ENCODE measurements at places on chromosomes 7 and 10.

DNA sequence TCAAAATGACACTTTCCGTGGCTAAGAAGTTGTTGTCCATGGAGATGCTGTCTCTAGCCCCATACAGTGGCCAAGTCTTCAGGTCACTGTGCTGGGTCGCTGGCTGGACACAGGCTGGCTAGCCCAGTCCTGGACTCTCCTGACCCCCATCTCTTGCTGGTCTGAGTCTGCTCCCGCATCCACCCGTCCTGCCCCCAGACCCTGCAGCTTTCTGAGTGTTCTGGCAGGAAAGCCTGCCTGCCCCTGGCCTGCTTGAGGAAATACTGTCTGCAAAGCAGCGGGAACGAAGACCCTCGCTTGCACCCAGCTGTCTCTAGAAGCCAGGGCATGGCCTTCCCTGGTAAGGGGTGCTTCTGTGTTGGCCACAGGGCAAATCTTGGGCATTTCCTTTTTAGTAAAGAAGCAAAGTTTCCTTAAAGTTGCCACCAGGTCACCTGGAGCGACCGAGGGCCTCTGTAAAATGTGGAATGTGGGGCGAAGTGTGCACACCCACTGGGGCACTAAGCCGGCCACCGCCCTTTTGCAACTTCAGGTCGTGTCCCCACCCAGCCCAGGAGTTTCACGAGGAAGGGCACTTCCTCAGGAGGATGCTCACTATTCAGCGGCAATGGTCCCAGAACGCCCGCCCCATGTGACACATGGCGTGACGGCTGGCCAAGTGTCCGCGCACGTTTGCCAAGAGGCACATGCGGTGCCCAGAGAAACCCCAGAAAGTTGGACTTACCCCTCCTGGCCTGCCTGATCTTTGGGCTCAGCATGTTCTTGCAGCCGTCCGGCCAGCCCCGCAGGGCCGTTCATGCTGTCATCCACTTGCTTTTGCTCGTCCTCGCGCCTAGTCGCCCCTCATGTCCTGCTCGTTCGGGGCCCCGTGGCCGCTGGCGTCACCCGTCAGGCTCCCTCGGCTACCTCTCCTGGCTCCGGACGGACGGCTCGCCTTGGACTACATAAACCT lies 558 bp downstream of the ARHGAP22 start:
- no peak for DNase-seq

DNA sequence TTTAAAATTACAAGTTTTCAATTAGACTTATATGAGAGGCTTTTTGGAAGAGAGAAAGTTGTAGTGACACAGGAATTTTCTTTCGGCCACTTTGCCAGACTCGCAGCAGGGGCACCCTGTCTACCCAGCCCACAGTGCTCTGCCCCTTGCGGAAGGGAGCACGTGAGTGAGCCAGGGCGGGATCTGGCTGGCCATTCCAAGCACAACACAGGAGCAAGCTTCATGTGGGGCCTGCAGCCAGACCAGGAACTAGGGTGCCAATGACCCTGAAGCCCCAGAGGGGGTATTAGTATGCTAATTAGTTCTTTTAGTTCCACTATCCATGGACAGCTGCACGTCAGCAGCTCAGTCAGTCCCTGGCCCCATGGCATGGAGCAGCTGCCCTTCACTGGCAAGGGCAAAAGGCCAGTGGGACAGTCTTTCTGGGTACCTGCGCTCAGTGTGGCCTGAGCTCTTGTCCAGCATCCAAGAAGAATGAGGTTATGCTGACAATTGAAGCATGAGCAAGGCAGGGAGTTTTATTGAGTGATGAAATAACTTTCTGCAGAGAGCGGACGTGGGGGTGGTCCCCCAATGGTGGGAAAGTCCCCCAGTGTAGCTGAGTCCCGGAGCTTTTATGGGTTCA lies 251.1 kb upstream of the CSTF2T start:
- DNase-seq = no peak

- no peak for DNase-seq
Measured at GRCh38 chr7:149334930-149335329, 72.9 kb downstream of the ZNF783 start.

DNA sequence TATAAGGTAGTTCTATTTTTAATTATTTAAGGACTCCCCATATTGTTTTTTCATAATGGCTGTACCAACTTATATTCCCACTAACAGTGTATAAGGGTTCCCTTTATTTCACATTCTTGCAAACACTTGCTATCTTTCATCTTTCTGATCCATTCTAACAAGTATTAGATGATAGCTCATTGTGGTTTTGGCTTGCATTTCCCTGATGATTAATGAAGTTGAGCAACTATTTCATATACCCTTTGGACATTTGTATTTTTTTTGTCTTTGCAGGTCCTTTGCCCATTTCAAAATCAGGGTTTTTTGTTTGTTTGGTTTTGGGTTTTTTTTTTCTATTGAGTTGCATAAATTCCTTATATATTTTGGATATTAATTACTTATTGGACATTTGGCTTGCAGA lies 107.2 kb downstream of the EPC1 start:
- DNase-seq = no peak

DNA sequence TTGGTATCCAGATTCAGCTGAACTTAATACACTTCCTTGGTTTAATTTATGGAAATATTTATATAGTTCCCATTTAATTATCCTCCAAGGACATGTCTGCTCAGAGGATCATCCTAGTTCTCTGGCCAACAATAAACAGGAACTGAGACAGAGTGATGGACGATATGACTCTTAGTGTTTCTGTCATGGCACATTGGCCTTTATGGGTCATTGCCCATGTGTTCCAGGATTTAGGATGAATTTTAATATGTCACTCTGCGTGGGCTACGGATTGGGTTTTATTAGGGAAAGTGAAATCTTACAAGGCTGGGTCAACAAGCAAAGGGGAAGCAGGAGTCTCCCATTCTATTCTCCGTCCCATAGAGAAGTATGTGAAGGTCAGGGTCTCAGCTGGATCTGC lies 18.8 kb upstream of the TNPO3 start:
- no peak for DNase-seq

DNA sequence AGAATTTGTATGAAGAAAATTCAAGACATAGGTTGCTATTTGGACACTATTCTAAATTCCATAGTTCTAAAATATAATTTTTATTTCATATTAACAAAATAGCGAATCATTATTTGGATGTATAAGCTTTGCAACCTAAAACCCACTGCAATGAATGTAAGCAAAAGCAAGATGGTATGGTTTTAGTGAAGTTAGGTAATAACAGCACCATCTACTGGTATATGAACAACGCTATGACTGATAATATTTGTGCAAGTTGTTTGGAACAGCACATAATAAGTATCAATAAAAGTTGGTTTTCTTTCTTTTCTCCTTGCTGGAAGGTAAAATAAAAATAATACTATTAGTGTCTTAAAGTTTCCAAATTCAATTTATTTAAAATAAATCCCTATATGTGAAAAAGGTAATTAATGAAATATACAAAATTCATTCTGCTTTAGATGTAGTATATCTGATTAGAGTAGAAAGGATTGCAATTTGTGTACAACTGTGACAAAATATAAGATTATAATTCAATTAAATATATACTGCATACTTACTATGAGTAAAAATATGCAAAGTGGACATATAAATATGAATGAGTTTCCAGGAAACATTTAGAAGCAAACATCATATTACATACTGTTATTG lies 79.0 kb upstream of the LSM8 start:
- no peak for DNase-seq

Data from iPS DF 19.7 (cell line).